ENCODE measurements at places on chromosomes 2 and 18.
A peak's percentile ranks its signal among the peaks of the same experiment; 100 is the strongest.

- no peak for DNase-seq
Observed at GRCh38 chr2:207082619-207083018, 83.1 kb downstream of the KLF7 start.

- DNase-seq: no peak
Observed at GRCh38 chr2:141384676-141385075, 746.1 kb downstream of the LRP1B start.

DNA sequence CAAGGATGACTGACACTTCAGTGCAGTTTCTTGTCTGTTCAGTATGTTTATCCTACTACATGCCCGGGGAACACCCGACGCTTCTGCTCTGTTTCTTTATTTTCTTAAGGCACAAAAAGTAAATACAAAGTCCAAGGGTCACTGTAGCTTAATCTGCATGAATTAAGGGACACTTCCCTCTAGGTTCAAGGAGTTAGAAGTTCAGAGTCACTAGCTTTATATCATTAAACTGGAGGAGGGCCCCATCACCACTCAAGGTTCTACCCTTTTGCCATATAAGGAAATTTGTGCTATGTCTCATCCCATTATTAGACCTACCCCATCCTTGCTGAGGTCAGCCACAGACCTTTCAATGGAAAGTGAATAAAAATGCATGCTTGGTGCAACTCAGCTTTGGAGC is 27.6 kb upstream of the RMDN2 start:
- DNase-seq: no peak

DNA sequence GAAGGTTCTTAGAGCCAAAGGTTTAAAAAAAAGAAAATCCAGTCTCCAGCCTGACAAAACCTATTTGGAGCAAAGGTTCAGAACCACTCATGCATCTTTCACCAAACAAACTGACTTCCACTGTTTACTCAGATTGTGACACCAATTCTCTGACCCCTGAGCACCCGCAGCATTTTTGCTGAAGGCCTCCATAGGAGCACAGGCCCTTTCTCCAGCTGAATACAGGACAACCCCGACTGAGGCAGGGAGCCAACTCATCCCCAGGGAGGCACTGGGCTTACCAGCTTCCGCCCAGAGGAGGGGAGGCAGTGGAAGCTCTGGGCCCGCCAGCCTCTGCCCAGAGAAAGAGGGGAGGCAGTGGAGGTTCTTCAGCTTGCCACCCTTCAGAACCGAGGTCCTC is 51.0 kb upstream of the CNGA3 start:
- no peak for DNase-seq

DNA sequence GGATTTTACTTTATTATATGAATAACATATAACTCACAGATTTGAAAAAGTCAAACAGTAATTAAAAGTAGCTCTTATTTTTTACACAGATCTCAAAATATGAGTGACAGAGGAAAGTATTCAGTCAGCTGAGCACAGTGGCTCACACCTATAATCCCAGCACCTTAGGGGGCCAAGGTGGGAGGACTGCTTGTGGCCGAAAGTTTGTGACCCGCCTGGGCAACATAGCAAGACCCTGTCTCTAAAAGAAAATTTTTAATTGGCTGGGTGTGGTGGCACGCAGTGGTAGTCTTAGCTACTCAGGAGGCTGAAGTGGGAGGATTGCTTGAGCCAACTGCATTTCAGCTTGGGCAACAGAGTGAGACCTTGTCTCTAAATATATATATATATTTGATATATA is 19.2 kb upstream of the UGP2 start:
- no peak for DNase-seq

DNA sequence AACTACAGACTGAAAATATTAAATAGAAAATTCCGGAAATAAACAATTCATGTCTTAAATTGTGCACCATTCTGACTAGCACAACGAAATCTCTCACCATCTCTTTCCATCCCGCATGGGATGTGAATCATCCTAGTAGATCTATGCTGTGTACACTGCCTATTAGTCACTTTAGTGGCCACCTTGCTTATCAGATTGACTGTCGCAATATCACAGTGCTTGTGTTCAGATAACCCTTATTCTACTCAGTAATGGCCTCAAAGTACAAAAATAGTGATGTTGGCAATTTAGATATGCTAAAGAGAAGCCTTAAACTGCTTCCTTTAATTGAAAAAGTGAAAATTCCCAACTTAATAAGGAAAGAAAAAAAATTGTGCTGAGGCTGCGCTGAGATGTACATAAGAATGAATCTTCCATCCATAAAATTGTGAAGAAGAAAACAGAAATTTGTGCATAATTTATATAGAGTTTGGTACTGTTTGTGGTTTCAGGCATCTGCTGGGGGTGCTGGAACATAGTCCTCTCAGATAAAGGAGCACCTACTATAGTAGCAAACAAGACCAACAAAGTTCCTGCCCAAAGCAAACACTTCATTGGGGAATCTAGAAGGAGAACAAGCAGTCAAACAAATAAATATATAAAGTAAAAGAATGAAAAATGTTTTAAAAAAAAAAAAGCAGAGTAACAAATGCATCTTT is 12.0 kb downstream of the PSMD1 start:
- DNase-seq: no peak

DNA sequence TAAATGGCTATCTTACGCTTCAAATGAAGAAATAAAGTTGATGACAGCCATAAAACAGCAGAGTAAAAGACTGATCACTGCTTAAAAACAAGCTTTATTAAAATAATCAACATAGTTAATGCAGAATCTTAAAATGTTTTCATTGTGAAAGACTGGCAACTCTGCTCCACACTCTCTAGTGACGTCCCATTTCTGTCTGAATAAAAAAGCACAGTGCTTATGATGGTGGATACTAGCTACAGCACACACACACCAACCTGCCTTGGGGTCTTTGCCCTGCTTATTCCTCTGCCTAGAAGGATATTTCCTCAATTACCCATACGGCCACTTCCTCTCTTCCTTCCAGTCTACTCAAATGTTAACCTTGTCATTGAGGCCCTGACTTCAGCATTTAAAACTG is 19.1 kb downstream of the C1D start:
- no peak for DNase-seq

DNA sequence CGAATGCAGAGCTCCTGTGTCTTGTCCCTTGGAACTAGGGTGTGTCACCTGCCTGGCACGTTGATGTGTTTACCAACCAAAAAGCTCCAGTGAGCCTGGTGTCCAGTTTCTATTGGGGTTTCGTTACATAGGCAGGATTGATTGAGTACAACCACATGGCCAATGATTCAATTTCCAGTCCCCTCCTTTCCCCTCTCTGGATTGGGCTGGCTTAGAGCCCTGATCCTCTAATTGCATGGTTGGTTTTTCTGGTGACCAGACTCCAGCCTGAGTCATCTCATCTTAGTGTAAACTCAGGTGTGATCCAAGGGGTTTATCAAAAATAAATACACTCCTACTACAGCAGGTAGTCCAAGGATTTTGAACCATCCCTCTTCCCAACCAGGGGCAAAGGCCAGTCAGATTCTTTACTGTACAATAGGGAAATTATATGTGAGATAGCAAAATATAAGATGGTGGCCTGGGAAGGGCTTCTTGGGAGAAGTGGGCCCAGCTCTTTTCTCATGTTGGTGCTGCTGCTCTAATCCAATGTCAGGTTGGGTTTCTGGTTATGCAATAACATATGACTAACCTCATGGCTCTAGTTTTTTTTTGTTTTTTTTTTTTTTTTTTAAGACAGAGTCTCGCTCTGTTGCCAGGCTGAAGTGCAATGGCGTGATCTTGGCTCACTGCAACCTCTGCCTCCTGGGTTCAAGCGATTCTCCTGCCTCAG is 64.7 kb upstream of the MGAT5 start:
- no peak for DNase-seq

DNA sequence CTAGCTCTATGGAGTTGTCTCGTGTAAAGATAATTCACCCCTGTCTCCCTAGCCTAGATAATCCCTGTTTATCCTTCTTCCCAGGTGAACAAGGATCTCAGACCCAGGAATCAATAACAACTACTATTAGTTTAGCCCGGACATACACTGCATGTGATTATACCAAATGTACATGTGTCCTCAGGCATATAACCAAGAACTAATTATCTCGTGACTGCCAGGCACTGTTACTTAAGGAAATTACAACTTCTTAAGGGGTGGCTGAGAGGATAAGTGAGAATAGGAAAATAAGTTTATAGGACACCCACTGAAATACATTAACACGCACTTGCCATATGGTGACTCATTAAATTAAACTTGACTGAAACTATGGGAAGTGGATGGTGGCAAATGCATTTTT is 126.6 kb downstream of the CNTNAP5 start:
- DNase-seq: no peak

- peak; percentile 40 for DNase-seq
Observed at GRCh38 chr2:141534666-141535362, 596.0 kb downstream of the LRP1B start.

- DNase-seq: no peak
Observed at GRCh38 chr2:158091647-158092046, 10.0 kb upstream of the UPP2 start.

DNA sequence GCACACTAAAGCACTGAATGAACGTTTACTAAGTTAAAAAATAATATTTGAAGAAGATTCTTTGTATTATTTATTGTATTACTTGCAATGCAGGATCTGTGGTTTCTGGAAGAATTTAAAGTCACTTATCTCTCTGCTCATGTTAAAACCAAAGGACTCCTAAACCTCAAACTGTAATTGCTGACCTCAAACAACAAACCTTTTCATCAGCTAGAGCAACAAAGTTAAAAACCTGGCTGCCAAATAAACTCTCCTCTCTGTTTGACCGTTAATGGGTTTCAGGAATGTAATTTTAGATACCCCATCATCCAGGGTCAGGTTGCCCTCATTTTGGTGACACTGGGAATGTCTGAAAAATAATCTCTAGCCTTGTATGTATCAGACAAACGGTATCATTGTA is 239.1 kb downstream of the TGIF1 start:
- no peak for DNase-seq

- no peak for DNase-seq
Observed at GRCh38 chr2:144468823-144469595, 50.9 kb downstream of the ZEB2 start.

- DNase-seq: no peak
Observed at GRCh38 chr2:218009765-218010139, 7.0 kb upstream of the TNS1 start.

DNA sequence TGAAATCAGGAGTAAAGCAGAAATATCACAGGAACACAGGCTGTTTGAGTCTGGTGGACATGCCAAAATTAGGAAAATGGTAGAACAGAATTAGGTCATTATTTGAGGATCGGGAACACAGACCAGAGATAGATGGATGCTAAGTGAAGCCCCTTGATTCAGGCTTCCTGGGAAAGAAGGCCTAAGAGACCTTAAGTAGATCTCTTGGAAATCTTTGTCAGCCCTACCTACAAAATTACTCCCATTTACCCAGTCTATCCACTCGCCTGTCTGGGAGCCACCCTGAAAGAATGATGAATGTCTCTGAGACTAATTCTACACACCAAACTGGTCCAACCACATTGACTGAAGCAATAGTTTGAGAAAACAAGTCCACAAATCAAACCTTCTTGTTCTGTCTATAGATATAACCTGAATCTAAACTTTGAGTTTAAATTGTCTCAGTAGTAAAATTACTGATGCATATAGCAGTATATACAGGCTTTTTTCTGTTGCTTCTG is 36.6 kb upstream of the TANK start:
- no peak for DNase-seq

DNA sequence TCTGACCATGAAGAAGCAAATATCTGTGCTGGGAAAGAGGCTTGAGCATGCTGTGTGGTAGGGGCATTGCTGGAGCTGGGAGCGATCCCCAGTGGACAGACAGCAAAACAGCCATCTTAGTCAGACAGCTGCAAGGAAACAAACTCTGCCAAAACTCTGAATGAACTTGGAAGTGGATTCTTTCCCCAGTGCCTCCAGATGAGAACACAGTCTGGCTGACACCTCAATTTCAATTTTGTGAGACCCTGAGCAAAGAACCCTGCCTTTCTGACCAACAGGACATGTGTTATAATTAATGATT is 23.2 kb upstream of the FAP start:
- no peak for DNase-seq

- no peak for DNase-seq
Observed at GRCh38 chr18:39037925-39038324, 1472.3 kb upstream of the CELF4 start.

- DNase-seq: no peak
Observed at GRCh38 chr2:192377173-192377572, 182.4 kb upstream of the TMEFF2 start.

DNA sequence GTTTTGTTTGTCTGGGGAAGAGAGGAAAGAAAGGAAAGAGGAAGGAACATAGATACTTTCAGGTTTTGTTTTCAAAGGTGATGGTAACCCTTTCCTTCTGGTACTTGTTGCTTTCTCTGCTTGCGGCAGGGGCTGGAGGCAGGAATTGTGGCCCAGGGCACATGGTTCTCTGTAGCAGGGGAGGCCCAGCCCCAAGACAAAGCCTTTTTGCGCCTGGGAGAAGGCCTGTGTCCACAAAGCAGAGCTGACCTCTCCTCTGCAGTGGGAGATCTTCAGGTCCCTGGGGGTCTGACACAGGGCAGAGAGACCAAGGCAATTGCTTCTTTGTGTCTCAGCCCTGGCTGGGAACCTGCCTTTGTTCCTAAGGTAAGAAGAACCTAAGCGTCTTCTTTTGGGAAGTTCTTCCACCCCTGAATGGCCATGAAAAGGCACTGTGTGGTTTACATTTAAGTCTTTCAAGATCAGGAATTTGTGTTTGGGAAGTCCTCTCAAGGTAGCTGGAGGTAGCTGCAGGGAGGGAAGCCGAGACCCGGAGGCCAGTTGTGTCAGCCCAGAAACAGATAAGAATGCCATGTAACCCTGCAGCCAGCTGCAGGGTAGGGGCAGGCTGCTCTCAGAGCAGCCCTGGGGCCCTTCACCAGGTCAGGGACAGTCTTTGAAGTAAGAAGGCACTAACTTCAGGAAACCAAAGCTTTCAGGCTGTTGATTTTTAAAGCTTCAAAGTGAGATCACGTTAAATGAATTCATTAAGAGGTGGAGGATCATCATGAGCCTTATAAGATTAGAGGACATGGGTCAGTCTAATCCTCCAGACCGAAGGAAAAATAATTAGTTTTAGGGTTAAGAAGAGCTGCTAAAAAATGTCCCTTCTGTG is 119.3 kb downstream of the STPG4 start:
- DNase-seq: no peak

All from GM12865 (cell line).